Activated T-helper 1 cell treated with anti-CD3 and anti-CD28 coated beads, Interleukin-12 subunit alpha, Interleukin-12 subunit beta, Interleukin-2, Interleukin-4 antibody, amounts not matched to agents 30 ng/mL and 10 ng/mL and 1 ng/mL, durations not matched to agents 14 hours and 24 hours and 36 hours (primary cell): ENCODE measurements at places on chromosomes 5 and 9. TPM values are rescaled to one million over a fixed set of nuclear protein-coding genes. Genes with fewer than 3 reads are reported as not detected.

Gene SWI5
- 10.4 and 13.3 TPM in 2 replicates for total RNA-seq

Gene FBP2
- not detected in 2 replicates for total RNA-seq

Gene FAM169A
- 3.2 and 3.5 TPM in 2 replicates for total RNA-seq

Gene TAF11L11
- total RNA-seq: not detected in 2 replicates

Gene CARD6
- total RNA-seq: 2.1 and 2.3 TPM in 2 replicates

Gene PCDHB16
- not detected in 2 replicates for total RNA-seq

Gene FBXL7
- total RNA-seq: not detected in 2 replicates

Gene C5orf52
- 0.39 TPM in 1 of 2 replicates, not detected in the other for total RNA-seq
